Activated CD4-positive, alpha-beta T cell treated with anti-CD3 and anti-CD28 coated beads for 24 hours (primary cell): ENCODE measurements at places on chromosomes 5 and 9.

DNA sequence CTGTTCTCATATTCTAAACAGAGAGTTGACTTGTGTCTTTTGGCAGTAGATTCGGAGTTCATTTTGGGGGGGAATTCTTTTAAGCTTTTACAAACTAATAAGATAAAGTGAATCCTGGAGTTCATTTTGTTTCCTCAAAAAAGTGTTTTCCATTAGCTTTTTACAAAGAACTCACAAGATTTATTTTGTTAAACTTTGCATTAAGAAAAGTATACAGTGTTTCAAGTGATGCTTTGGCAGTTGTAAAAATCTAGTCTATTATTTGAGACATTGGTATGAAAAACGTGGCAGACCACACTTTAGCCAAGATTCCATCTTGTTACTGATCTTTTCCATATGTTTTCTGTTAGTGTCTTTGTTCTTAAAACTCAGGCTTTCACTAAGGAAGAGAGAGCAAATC is 1.2 kb upstream of the OMD start:
- no peak for DNase-seq

GRCh38 chr5:66494437-66494836 is 101.8 kb upstream of the MAST4 start:
- DNase-seq = no peak

DNA sequence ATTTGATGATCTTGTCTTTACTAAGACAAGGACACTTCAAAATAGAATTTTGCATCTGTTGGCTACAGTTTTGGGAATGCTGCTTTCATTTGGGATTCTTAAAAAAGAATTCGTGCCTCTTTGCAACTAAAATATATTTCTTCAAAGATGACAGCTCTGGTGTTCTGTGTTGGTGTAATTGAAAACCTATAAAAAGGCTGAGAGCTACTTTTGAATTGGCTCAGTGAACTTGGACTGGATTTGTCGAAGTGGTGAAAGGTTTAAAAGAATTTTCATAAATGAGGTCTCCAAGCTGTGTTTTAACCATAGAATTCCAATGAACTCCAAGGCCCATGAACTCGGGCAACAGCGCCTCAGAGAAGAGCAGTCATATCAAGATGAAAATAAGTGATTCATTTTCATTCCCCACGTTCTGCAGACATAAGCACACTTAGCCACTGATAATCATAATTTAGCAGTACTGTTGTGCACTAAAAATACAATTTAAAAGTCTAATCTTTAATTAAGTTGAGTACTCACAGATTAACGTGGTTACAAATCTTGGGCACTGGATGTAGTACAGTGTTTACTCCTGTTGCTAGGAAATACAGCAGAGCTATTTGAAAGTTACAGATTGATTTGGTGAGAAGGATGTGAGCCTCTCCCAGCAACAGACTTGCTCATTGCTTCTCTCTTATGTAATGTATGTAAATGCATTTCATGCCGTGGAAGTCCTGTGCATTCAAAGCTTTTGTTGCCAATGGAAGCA is 10.9 kb downstream of the SNCAIP start:
- DNase-seq = no peak

DNA sequence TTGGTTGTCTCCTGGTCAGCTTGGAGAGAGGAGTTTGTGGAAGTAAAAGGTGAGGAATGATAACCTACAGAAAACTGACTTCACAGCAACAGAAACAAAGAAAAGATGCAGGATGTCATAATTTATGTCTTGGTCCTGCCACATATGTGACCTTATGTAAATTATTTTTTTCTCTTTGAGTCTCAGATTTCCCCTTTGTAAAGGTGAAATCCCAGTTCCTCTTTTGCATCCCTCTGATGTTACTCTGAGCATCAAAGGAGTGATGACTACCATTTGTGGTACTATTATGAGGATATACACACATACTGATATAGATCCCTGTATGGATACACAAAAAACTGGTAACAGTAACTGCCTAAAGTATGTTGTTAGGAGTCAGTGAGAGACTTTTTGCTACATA is 1.4 kb upstream of the THG1L start:
- DNase-seq = no peak

DNA sequence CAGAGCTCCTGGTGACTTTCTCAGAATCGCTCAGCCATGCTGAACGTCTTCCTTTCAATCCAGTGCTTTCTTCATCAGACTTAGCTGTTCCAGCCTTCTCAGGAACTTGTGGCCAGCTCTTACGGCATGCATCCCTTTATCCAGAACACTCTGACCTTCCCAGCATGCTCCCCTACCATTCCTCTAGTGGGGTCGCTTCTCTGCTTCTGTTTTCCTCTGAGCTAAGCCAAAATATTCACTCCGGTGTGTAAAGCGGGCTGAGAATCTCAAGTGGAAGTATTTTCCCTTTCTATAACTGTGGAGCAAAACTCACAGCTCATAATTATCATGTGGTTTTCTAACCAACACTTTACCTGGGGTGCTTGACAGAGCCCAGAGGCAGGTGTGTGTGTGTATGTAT is 6.2 kb downstream of the DCANP1 start:
- DNase-seq = no peak

DNA sequence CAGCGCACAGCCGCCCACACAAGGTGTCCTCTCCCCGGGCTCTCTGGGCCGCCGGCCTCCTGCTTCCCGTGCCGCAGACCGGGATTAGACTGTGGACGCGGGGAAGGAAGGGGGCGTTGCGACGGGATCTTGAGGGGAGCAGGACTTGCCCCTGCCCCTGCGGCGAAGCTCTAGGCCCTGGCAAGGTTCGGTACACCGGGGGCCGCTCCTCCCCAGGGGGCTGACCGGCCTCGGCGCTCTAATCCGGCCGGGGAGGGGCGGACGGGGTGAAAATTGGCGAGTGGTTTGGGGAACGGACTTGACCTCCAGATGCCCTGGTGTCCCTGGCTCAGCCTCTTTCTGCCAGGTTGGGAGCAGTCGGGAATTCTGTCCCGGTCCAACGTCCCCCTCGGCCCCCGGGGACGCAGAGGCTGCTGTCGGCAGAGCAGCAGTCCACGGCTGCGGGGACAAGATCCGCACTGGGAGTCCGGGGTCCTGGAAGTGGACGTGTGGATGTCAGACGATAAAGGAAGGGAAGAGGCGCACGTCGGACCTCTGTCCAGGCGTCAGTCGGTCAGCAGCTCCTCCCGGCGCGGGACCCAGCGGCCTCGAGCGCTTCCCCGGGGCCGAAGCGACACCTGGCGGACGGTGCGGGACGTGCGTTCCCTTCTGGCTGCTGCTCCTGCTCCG is 1.9 kb upstream of the CNTFR start:
- peak; percentile 69 for DNase-seq

GRCh38 chr9:136545965-136546696 is at the start of gene NOTCH1:
Gene NOTCH1, minus strand, starts transcription at chr9:136546048. Its CDS starts 262 bp downstream, at chr9:136545786.
- peak; percentile 75 for DNase-seq

GRCh38 chr9:76516871-76517270 is 57.9 kb downstream of the GCNT1 start:
- DNase-seq = no peak

GRCh38 chr5:56735849-56736641 is 79.3 kb upstream of the MAP3K1 start:
- DNase-seq = no peak

- DNase-seq = no peak
Measured at GRCh38 chr9:135574331-135574730, 12.8 kb downstream of the PAEP start.

GRCh38 chr9:136047775-136048559 is 47.1 kb downstream of the NACC2 start:
- DNase-seq = no peak

GRCh38 chr5:107361945-107362344 is 308.8 kb downstream of the EFNA5 start:
- DNase-seq = no peak

GRCh38 chr9:126490871-126491567 is 122.7 kb upstream of the LMX1B start:
- no peak for DNase-seq

GRCh38 chr5:72179028-72179815 is 71.9 kb downstream of the MAP1B start:
- DNase-seq = no peak

GRCh38 chr9:68851657-68852056 is 146.6 kb downstream of the PIP5K1B start:
- no peak for DNase-seq

DNA sequence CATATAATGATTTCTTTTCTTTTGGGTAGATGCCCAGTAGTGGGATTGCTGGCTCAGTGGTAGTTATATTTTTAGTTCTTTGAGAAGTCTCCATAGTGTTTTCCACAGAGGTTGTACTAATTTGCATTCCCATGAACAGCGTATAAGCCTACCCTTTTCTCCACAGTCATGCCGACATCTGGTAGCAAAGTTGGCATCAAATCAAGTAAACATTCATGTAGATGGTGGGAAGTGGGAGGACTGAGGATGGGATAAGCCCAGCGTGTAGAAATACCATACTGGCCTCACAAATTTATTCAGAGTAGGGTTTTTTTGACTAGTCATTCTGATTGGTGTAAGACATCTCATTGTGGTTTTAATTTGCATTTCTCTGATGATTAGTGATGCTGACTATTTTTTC is 115.4 kb downstream of the EGFLAM start:
- no peak for DNase-seq

- DNase-seq = no peak
Measured at GRCh38 chr9:111454751-111455150, 29.4 kb downstream of the ECPAS start.

DNA sequence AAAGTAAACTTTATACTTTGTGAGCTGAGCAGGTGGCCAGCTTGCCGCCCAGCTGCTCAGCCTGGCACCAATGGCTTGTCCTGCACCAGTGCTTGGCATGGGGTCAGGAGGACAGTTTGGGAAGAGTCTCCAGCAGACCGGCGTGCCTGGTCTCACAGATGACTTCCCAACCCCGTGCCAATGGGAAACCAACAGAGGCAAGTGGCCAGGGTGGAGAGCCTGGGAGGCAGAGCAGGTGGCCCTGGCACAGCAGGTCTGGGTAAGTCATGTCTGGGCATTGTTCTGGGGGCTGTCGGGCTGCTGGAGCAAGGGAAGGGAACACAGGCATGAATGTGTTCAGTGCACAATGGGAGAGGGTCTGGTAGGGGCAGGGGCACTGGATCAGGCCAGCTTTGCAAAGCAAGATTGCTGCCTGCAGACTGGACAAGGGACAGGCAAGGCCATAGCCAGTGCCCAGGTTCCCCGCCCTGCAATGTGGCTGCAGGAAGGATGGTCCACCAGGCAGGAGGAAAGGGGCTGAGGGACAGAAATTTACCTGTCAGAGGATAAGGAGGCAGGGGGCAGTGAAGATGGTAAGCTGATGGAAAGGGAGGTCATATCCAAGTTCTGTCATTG is 76.2 kb upstream of the ALDH1B1 start:
- no peak for DNase-seq

DNA sequence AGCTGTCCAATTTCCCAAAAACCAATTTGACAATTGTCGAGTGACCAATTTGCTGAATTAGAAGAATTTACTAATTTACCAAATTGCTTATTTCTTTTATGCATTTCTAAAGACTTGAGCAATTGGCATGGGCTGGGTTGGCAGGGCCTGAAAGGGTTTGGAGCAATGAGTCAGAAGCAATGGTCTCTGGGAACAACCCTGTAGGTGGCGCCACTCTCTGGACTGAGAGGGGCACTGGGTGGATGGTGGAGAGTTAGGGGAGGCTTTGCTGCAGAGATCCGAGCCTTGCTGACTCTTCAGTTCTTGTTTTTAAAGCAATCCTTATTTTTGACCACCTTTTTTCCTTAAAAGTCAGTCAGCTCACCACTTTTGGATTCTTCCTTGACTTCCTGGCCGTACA is 71.5 kb upstream of the RPS23 start:
- peak; percentile 6 for DNase-seq

DNA sequence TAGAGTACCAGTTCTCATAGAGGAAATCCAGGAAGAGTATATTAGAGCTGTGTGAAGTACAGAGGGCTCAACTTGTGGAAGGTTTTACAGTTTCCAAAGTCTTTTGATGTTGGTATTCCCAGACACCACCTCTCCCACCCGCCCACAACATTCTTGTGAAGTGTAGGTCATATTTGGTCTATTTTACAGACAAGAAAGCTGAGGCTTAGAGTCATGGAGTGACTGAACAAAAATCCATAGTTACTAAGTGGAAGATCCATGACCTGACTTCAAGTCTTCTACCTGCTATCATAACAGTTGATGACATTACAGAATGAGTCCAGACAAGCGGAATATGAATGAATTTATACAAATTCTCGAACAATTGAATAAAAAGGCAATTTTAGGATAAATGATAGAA is 187.1 kb upstream of the RPS23 start:
- DNase-seq = no peak

DNA sequence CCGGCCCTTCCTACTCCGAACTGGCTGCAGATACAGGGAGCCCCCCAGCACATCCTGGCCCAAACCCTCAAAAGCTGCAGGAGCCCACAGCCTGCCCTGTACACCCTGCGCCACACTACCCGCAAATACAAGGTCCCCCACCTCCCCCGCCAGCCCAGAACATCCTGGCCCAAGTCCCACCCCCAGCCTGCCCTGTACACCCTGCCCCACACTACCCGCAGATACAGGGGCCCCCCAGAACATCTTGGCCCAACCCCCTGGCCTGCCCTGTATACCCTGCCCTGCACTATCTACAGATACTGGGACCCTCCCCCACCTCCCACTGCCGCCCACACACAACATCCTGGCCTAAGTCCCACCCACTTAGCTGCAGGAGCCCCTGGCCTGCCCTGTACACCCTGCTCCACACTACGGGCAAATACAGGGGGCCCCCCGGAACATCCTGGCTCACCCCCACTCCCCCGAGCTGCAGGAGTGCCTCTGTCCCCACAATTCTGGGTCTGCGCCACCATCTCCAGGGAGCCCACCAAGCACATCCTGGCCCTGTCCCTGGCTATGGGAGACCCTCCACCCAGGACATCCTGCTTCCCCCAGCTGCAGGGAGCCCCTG is 8.3 kb downstream of the LPCAT1 start:
- no peak for DNase-seq

DNA sequence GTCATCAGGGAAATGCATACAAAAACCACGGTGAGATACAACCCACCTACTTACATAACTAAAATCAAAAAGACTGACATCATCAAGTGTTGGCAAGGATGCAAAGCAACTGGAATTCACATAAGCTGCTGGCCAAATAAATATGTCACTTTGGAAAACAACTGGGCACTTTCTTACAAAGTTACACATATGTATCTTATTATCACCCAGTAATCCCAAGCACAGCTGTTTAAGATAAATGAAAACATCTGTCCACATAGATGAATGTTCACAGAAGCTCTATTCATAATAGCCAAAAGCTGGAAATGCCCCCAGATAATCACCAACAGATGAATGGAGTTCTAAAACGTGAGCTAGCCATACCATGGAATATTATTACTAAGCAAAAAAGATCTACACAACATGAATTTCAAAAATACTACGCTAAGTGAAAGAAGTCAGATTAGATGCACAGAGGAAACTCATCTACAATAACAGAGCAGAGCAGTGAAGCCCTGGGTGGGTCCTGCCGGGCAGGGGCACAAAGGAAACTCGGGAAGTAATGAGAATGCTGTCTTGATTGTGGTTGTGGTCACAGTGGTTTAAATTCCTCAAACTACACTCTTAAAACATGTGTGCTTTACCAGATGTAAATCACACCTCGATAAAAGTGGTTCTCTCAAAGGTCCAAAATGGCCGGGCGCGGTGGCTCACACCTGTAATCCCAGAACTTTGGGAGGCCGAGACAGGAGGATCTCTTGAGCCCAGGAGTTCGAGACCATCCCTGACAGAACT is 8.5 kb downstream of the CAMSAP1 start:
- DNase-seq = no peak
